ENCODE measurements at places on chromosomes 7 and 10.

- no peak for DNase-seq
Measured at GRCh38 chr10:60171436-60172013, 218.2 kb downstream of the ANK3 start.

DNA sequence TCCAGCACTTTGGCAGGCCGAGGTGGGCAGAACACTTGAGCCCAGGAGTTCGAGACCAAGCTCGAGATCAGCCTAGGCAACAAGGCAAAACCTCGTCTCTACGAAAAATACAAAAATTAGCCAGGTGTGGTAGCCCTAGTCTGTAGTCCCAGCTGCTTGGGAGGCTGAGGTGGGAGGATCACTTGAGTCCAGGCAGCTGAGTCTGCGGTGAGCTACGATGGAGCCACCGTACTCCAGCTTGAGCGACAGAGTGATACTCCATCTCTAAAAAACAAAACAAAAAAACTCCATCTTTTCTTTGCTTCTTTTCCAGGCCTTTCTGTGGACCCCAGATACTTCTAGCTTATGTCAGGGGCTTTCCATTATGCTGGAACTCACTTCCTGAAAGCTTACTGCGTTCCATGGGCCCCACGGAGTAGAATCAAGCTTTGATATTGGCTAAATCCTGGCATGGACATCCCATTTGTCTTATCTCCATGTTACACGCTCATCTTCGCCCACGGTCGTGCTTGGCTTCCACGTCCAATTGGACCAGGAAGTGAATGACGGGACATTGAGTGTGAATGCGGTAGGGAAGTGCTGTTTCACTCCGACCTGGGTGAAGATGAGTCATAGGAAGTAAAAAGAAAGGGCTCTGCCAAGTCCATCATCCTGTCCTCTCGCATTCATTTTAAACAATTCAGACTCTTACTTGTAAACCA, 45.7 kb downstream of the FAM171A1 start:
- no peak for DNase-seq

DNA sequence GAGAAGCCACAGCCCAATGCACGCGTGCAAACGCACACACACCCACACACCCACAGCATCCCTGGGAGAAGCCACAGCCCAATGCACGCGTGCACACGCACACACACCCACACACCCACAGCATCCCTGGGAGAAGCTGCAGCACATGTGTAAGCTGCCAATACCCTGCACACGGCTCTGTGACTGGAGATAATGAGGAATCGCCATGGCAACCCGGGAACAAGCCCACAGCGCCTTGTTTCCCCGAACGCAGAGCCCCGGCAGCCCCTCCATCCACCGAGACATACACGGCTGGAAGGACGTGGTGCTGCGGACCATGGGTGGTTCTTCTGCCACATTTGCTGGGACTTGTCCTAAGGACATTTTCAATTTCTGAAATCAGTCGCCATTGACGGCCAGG, 221.3 kb downstream of the PTPRN2 start:
- DNase-seq = no peak

DNA sequence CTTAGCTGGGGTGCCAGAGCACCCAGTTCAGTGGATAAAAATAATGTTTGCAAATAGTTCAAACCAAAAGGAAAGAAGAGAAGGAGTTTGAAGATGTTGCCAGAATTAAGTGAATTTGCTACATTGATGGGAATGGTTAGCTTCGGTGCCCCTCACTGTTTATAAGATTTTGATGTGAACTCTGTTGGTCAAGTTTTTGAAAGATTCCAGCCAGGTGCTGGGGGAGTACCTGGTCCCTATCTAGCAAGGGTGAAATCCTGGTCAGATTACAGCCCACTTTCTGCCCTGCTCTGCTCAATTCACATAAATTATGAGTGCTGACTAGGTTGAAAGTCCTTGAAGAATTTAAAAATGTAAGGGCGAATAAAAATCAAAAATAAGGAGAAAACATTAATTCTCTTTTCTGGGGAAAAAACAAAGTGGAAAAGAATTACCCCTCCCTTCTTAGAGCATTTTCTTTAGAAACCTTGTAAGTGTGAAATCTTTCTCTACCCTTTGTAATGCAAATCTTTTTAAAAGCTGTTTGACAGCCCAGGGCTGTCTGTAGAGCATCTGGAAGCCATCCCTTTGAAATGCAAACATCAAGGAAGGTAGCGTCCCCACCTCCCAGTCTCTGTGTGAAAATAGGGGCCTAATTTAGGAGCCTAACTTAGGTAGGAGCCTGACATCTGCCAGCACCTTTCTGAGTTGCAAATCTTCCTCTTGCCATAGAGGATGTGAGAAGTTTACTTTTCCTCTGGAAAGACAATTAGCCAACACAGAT, 1.4 kb upstream of the GIMAP5 start:
- no peak for DNase-seq

GRCh38 chr10:33772370-33773252, 438.1 kb upstream of the NRP1 start:
- no peak for DNase-seq

GRCh38 chr10:58755340-58755610, 242.6 kb downstream of the BICC1 start:
- no peak for DNase-seq

DNA sequence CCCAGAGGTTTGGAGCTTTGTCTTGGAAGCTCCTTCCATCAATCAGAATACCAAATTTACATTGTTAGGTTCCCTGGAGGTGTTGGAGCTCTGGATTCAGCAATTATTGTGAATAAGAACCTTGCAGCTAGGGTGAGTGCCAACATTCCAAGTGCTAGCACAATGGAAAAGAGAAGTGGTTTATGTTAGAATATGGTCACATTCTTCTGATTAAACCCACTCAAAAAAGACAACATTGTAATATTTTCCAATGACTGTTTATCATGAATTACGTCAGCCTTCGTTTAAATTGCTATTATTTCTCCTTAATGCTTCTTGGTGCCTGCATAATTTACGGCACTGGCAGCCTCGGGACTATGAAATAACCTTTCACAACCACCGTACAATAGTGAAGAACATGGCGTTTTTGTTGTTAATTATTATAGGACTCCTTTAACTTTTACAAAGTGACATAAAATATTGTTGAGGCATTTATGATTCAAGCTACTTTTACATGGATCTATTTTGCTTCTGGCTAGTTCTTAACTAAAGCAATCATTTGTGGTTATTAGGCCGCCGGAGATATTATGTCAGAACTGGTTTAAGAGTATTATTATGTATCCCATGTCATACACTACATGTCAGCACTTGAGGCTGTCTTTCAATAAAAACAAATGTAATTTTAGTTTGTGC, 117.7 kb downstream of the ARID5B start:
- DNase-seq = no peak

DNA sequence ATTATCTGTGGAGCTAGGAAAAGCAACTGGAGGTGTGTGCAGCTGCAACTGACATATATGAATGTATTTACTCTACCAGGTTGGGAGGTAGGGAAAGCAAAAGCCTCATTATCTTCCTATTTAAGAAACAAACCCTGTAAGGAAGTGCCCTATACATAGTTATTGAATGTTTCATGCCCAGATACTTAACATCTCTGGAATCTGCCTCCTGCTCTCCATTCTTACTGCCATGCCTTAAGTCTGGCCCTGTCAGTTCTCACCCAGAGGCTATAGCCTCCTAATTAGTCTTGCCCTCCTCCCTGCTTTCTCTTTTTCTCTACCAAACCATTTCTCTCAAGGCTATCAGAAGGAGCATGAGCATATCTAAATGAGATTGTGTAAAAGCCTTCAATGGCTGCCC, 542.6 kb upstream of the LRRN3 start:
- DNase-seq = no peak

- DNase-seq = no peak
Measured at GRCh38 chr7:8278183-8278582, 16.2 kb upstream of the ICA1 start.

DNA sequence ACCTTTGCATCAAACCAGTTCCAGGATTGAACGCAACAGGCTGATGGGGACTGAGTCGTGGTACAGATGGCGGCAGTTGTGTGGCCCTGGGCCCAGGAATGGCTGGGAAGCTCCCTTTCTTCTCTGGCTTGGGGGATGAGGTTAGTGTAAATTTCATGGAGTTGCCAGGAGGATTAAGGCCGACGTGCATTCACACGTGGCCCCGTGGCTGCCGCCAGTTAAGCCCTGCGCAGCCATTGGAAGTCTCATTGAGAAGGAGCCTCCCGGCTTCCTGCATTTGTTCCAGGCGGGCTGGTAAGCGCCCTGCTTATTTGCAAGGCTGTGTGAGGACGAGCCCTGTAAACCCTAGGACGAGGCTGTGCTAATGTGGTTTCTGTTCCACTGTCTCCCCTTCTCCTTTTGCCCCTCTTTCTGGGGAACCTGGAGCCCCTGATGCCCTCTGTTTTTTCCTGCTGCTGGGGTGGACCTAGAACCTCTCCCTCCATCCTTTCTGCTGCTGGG, 174.7 kb upstream of the TNRC18 start:
- no peak for DNase-seq

GRCh38 chr10:127939786-127940330, 33.0 kb downstream of the PTPRE start:
- DNase-seq = no peak

DNA sequence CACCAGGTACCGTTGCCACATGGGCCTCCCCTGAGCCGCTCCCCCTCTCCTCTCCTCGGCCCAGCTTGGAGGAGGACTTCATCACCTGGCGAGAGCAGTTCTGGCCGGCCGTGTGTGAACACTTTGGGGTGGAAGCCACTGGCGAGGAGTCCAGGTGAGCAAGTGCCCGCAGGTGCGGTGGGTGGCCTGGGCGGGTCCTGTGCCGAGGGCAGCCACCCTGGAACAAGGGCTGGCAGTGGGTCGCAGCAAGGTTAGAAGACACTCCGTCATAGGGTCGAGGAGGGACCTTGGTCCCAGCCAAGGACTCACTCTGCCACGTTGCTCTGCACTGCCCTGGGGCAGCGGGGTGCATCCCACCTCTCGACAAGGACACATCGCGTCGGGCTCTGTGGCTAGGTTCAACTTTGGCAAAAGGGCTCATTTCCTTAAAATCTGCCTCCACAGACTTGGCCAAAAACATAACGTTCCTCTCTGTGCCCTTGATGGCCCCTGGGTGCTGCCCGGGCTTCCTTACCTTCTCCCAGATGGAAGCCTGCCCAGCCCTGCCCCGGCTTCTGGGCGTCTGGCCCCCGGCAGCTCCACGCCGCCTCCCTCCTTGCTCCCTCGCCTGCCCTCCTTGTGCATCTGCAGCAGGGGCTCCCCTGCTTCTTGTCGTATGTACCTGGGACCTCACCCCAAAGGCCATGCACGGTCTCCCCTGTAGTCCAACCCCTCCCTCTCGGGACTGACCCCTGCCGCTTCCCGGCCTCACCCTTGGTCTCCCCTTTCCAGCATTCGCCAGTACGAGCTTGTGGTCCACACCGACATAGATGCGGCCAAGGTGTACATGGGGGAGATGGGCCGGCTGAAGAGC, 12.7 kb downstream of the TMEM120A start:
- DNase-seq = no peak

DNA sequence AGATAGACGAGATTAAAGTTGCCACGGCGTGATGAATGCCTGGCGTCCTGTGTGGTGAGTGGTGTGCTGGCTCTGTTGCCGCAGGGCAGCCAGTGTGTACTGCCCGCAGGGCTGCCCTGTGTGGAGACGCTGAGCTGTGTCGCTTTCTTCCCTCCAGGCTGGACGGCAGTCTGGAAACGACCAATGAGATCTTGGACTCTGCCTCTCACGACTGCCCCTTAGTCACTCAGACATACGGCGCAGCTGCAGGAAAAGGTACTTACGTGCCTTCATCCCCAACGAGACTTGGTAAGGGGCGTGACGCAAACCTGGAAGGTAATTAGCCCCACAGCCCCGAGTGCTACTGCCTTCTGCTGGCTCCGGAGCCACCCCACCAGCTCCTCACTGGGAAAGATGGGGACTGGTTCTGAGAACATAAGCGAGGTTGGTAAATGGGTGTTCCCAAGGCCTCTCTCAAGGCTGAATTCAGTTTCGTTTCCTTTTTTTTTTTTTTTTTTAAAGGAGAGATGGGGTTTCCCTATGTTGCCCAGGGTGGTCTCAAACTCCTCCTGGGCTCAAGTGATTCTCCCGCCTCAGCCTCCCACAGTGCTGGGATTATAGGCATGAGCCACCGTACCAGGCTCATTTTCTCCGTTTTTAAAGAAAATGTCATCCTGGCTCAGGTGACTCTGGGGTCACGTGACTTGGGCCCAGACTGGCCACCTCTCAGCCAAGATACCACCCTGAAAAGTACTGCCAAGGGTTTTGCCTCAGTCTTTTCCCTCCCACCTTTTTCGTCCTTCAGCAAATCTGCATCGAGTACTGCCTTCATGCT, 39.6 kb downstream of the WIPI2 start:
- DNase-seq = no peak

DNA sequence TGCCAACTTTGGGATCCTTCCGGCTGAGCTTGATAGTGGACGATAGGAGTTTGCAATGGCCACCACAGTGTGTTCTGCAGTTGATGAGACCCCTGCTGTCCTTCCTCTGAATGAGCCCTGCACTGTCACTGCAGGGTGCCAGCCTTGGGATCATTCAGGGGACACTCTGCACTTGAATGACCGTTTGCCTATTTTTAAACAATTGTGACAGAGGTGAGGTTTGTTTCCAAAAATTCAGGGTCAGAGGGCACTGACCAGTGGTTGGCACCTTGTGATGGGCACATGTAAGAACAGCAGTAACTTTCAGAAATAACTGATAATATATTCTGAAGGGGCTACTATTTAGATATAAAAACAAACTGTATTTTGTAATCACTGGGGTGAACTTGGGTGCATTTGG, 48.5 kb upstream of the ADARB2 start:
- DNase-seq = no peak

GRCh38 chr10:11131112-11131639, 113.5 kb downstream of the CELF2 start:
- DNase-seq = no peak

GRCh38 chr10:107425931-107426553, 261.5 kb upstream of the SORCS1 start:
- no peak for DNase-seq

GRCh38 chr10:1365540-1366321, 309.5 kb downstream of the WDR37 start:
- no peak for DNase-seq

DNA sequence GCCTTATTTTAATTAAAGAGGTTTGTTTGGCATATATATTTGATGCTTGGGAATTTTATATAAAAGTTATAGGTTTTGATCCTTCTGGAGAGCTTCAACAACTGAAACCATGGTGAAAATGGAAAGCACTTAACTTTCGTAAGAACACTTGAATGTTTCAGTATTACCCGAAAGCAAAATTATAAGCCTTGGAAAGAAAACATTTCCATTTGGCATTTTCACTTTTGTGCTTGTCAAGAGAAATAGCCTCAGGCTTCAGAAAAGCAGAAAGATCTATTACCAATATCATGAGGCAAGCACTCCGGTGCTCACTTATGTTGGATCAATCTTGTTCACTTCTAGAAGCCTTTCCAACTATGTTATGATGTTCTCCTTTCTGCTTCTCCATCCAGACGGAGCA, 256.0 kb downstream of the TRIL start:
- DNase-seq = no peak

- DNase-seq = no peak
Measured at GRCh38 chr10:97628228-97628627, 5.1 kb downstream of the MORN4 start.

DNA sequence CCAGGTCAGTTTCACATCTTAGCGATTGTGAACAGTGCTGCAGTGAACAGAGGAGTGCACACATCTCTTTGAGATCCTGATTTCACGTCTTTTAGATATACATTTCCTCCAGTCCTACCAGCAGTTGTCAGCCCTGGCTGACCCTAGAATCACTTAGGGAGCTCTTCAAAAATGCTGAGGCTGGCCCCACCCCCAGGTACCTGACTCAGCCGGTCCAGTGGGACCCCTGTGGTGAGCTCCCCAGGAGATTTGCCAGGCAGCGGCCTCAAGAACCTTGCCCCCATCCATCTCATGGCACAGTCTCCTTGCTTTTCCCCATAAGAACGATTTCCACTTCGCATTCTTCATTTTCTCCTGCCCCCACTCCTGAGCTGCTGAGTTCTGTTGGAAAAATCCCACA, 45.5 kb downstream of the TEX36 start:
- no peak for DNase-seq
